ENCODE measurements at places on chromosomes 7 and 10.
A peak's percentile ranks its signal among the peaks of the same experiment; 100 is the strongest.

- no peak for DNase-seq
These were observed 213.7 kb upstream of the AOAH start for GRCh38 chr7:36937754-36938563.

DNA sequence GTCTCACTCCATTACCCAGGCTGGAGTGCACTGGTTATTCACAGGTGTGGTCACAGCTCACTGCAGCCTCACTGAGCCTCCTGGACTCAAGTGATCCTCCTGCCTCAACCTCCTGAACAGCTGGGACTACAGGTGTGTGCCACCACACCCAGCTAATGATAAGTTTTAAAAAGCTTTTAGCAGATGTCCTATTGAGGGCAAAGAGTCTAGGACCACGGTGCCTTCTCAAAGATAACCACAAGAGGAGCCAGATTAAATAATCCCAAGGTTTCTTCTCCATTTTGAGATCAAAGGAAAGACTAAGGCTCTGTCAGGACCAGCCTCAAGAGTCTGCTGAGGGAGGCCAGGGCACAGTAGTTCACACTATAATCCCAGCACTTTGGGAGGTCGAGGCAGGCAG, 4.7 kb downstream of the ATP5MF start:
- no peak for DNase-seq

DNA sequence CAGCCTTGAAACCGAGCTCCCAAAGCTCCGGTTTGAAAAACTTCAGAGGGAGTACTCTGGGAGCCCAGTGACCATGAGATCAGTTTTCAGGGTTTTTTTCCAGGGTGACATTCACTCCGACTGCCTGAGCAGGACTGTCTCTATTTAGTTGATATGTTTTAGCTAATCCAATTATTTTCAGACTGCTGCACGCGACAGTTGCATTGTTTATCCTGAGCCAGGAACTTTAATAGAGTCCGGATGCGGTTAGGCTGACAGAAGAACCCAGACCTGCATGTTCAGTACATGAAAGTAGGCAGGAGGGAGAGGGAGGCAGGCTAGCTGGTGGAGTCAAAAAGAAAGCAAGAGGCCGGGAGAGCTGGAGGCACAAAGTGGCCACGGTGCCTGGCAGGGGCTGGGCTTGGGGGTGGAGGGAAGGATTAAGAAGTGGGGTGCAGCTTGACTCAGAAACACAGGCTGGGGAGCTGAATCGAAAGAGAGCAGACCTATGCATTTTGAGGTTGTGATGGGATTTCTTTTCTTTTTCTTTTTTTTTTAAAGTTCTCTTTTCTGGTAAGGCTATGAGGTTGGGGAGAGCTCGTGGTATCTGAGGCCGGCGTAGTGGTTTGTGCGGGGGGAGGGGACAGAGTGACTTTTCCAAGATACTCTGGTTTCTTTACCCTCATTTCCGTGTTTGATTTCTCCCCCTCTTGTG, 5.7 kb downstream of the GATA3 start:
- no peak for DNase-seq

GRCh38 chr10:91163869-91164474, 56.5 kb upstream of the PCGF5 start:
- peak; percentile 83 for DNase-seq

DNA sequence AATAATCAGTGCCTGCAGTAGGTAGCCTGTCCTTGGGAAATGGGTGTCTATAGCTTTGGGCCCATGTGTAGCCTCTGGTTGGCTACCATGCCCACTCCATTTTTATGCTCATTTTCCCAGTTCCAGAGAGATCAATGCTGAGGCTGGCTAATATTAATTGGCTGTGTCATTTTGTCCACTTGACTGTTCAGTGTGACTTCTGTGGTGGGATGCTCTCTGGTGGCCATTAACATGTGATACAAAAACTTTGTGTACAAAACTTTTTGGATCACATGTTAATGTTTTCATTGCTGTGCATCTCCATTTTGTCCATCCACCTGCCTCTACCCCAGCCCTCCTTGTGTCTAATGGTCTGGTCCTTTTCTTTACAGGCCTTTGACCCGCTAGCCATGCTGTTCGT, 22.7 kb downstream of the VIM start:
- no peak for DNase-seq

DNA sequence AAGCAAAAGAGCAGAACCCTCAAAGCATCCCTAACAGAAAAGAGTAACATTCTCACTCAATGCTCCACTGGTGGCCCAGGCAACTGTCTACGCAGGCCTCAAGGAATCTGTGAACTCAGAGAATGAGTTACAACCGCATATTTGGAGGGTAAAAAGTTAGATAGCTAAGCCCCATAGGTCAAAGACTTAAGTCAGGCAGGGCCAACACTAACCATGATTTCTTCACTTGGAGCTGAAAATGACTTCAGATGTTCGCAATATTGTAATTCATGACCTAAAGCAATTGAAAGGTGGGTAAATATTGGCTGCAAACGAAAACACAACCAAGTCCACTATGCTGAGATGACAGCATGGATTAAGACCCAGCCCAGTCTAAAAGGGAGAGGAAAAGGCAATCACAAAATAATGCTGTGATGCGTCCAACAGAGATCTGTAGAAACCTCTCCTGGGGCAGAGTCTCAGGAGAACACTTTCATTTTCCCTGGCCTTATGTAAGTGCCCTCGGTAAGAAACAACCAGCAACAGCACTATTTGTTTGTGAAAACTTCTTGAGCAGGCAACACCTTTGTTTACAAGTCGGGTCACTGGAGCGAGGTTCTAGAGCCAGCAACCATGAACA, 176.5 kb downstream of the TNS3 start:
- DNase-seq: no peak
